ENCODE measurements at places on chromosomes 2 and 18. TPM values are rescaled to one million over a fixed set of nuclear protein-coding genes. Genes with fewer than 3 reads are reported as not detected.

DNA sequence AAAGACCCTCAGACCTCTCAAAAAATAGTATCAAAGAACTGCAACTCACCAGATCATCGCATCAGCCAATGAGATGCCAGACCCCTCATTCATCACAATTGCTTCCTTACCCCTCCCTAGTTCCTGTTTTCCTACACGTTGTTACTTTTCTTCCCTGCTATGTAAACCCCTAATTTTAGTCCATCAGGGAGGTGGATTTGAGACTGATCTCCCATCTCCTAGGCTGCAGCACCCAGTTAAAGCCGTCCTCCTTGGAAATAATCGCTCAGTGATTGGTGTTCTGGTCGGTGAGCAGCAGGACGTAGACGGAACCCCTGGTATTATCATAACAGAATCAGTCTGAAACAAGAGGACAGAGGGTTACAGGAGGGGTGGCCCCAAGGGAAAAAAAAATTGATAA lies 44.0 kb upstream of the MAP4K4 start:
- no peak for DNase-seq

The TRIM54 gene
- 0.27 TPM for total RNA-seq

The MC2R gene
- not detected for total RNA-seq

The DSG1 gene
- not detected for total RNA-seq

The CHMP1B gene
- 95.4 TPM for total RNA-seq

DNA sequence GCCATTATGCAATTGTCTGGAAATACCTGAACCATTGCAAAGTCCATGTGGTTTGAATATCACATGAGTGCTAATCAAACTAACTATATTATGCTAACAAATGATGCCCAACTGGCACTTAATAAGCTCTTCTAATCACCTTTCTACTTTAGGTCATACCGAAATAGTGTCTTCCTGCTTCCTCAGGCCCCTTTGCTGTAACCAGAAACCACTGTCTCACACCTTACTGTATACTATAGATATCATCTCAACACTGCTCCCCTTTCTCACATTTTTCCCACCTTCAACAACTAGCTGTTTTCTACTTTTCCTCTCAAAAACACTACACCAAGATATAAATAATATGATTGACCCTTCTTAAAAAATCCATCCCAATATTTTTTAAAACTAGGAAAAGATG lies 633.9 kb downstream of the BCL11A start:
- no peak for DNase-seq

DNA sequence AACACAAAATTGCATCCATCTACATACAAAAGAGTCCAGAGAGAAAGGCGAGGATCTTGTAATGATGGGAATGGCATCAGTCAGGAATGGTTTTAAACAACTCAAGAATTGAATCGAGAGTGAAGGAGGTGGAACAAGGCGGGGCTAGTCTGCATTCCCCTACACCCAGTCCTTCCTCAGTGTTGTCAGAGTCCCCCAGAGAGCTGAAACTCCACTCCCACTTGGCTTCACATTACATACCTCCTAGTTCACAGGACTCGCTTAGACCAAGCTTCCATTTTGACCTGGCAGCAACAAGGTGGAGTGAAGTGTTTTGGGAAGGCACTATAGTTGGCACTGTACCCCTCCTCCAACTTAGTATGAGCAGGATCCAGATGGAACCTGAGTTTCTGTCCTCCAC lies 1273.5 kb upstream of the CRIM1 start:
- DNase-seq, result no peak

- no peak for DNase-seq
Observed at GRCh38 chr2:66700677-66701066, 265.7 kb downstream of the MEIS1 start.

The INHBB gene
- 0.50 TPM for total RNA-seq

DNA sequence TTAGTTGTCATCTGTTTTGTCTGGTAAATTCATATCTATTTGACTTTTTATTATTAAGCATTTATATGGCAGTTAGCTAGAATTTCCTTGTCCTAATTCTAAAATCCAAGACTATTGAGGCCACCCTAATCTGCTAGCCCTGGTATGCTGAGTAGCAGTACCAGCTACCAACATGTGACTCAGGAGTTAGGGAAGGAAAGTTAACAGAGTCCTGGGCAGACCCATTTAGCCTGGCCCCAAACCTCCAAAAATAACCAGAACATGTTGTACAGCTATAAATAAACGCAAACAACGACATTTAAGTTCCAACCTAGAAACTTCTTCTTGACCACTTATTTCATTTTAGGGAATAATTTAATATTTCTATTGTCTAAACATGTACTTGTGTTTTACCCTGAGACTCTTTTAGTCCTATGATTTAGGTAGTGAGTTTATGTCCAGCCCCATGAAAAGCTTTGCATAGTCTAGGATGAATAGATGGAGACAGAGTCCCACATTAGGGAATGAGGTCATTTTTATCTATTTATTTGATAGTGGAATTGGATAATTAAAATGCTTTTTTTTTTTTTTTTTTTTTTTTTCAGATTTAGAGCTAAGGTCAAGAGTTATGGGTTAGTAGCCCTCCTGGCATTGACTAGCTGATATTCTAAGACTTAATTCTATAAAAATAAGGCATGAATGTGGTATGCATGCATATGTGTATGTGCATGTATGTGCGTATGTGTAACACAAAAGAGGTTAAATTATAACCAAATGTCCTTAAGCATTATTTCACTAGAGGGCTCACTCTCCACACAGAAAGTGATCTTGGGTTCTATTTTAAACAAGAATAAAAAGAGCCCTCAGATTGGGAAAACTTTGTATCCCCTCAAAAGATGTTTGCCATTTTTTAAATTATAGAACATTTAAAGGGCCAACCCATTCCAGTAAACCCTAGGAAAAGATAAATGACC lies 160.1 kb upstream of the MAPRE2 start:
- DNase-seq, result no peak

- no peak for DNase-seq
Observed at GRCh38 chr2:221562226-221562625, 9.9 kb downstream of the EPHA4 start.

The LYG2 gene
- total RNA-seq, result not detected

GRCh38 chr2:43391201-43391877 lies 164.9 kb upstream of the ZFP36L2 start:
- DNase-seq, result no peak

DNA sequence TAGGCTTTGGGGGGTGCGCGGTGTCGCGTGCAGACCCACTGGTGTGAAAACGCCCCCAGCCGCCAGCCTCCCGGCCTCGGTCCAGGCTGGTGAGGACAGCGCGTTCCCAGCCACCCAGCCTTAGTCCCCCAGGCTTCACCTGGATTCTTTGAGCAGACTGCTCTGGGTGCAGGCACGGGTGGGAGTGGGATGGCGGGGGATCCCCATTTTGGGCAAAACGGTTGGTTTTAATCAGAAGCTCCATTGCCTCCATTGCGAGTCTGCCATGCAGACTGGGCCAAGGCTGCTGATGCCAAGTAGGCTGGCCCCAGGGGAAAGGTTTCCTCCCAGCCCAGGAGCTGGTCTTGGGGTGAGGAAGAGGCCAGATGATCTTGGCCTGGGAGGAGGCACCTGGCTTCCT lies 445 bp downstream of the MLPH start:
- DNase-seq, result no peak

The C1D gene
- total RNA-seq, result 24.3 TPM

- no peak for DNase-seq
Observed at GRCh38 chr2:147639891-147640290, 204.9 kb upstream of the ACVR2A start.

DNA sequence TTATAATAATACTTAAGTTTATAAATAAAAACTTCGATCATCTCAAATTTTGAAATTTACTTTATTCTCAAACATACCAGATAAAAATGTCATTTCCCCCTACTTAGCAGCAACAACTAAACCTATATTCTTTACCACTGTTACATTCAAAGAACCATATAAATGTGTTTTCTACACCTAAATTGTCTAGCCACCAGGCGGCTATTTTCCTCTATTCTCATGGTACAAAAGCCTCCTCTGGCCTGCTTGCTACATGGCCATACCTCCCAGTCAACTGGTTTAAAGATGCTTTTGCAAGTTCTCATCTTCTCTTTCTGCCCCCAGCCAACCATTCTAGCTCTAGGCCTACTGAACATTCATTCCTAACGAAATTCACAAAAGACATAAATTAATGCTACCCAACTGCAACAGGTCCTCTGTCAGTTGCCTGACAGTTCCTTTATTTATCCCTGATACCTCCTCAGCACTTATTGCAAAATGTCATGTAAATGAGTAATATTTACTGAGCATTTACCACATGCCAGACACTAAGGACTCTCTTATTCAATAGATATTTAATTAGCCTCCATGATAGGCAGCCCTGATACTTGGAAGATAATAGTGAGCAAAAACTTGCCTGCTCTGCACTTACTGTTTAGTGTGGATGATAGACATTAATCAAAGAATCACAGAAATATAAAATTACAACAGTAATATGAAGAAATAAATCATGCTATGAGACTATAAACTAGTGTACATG lies 5.0 kb downstream of the C1D start:
- no peak for DNase-seq

- DNase-seq, result peak; percentile 43
Observed at GRCh38 chr18:29154758-29155725, 978.1 kb upstream of the CDH2 start.

The IL1R2 gene
- total RNA-seq, result not detected

DNA sequence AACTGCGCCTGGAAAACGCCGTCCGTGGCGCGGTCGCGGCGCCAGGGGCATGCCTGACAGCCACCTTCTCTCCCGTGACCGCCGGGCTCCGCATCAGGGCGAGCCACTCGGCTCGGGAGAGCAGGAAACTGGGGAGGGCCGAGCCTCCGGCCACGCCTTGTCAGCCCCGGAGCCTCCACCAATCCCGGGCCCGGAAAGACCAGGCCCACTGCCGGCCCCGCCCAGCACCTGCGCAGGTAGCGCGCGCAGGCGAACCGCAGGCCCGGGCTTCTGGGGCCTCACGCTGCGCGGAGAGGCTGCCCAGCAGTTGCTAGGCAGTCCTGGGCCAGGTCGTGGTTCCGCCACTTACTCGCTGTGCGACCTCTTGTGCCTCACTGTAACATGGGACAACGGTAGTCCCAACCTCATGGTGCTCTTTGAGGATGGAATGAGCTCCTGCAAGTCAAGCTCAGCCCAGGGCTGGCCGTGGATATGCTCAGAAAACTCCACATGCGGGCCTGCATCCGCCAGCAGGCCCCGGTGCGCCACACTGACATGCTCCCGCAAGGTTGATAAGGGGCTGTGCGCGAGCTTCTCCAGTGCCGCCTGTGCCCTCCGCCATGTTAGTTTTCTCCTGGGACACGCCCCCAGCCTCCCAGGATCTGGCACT lies 97.1 kb downstream of the INHBB start:
- DNase-seq, result no peak

The HOXD12 gene
- total RNA-seq, result not detected

The DPP10 gene
- total RNA-seq, result 2.4 TPM

The RAD51AP2 gene
- 0.14 TPM for total RNA-seq

The NEB gene
- 0.68 TPM for total RNA-seq

DNA sequence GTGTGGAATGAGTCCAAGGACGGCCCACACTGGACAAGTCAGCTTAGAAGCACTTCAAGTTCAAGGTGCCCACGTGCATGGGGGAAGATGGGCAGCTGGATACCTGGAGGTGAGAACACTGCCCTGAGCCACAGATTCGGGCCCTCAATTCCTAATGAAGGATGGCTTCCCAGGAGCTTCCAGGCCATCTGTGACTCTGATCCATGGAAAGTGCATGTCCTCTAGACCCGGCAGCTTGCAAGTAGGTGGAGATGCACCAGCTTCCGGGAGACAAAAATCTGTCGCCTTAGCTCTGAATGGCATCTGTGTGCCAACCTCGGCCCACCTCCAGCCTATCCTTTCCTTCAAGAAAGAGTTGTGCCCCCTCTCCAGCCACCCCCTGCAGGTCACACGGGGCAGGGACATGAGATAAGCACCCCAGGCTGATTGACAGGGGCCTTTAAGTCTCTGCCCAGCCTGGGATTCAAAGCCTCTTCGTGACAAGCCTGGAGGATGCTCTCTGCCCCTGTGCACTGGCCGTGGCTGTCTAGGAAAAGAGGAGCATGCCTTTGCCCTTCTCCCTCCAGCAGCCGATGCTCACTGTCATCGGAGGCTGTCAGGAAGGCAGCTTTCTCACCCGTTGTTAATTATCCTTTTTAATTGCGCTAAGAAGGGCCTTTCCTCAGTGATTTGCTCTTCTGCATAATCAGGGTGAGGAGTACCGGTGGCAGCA lies 65.5 kb downstream of the BIN1 start:
- no peak for DNase-seq

GRCh38 chr2:95041060-95041823 lies 15.7 kb downstream of the MAL start:
- no peak for DNase-seq

DNA sequence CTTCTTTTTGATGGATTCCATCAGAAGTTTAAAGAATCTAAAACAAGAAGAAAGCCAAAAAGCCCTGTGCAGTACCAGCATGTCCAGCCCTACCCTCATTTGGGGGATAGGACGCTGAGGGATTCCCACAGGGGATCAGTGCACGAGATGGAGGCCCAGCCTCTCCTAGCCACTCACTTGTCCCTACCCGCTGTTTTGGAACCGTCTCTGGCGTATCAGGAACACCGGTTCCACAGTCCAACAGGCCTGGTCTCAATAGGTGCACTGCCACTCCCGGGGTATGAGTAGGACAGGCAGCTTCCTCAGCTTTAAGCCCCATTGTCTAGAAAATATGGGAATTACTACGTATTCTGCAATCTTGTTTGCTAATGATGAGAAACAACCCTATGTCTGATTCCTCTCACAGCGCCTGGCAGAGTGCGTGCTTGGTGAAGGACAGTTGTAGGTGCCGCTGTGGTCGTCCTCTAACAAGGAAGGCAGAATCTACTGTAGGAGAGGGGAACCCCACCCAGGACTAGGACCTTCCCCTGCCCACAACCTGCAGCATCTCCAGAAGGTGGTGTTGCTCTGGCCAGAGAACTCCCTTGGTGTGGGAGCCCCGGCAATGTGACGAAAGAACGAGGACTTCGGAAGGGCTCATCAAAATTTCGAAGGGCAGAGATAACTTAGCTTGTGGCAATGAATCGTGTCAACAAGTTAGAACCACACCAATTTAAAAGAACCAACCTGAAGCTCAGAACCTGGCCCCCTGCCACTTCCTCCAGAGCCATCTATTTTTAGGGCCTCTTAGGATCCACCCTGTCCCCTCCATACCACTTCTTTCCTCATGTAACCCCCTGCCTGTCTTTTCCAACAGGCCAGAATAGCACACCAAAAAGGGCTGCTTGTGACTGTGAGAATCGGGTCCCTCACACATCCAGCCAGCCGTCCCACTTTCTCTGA lies 71.7 kb downstream of the POLR1A start:
- DNase-seq, result no peak

The UBE2E3 gene
- 84.7 TPM for total RNA-seq

DNA sequence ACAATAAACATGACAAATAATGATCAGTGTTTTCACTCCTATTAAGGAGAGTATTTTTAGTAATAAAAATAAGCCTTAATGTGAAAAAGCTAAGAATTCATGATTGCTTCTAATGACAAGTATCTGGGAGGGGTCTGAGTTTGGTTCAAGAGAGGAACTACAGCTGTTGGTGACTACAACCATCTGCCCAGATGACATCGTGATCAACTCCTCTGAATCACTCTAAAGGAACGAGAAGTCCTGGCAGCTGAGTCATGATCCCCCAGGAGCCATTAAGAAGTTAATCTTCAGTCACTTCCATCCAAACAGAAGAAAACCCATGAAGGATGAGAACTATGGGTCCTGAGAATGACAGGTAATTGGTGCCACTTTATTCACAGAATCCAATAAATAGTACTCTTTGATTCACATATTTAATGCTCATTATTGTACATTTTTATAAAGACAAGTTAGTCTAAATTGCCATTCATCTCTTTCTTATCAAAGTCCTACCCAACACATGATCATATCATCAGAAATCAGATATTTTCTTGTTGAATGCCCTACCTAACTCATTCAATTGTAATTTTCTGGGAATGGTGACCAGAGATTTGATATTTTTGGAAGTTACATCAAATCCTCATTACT lies 6.8 kb downstream of the TFPI start:
- DNase-seq, result peak; percentile 96

GRCh38 chr18:58754544-58755068 lies 83.3 kb downstream of the MALT1 start:
- DNase-seq, result no peak
